Effector CD8-positive, alpha-beta T cell (primary cell): ENCODE measurements at places on chromosomes 5 and 9.
A peak's percentile ranks its signal among the peaks of the same experiment; 100 is the strongest.

DNA sequence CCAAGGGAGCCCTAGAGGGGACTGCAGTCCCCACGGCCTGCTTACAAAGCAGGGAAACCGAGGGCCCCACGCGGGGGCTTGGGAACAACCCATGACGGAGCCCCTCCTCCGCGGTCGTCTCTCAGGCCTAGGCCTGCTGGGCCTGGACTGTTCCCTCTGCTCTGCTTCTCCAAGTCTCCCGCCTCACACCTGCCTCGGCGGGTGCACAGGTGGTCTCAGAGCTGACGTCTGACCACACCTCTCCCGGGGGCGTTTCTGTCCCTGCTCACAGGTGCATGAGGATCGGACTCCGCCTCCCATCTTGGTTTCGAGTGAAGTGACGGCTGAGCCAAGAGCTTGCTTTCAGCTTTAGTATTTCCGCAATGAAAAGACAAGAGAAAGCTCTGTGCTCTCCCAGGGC is 72.1 kb downstream of the MRPL36 start:
- DNase-seq = no peak

- DNase-seq = no peak
Measured at GRCh38 chr5:127950707-127951391, 132.7 kb upstream of the SLC12A2 start.

DNA sequence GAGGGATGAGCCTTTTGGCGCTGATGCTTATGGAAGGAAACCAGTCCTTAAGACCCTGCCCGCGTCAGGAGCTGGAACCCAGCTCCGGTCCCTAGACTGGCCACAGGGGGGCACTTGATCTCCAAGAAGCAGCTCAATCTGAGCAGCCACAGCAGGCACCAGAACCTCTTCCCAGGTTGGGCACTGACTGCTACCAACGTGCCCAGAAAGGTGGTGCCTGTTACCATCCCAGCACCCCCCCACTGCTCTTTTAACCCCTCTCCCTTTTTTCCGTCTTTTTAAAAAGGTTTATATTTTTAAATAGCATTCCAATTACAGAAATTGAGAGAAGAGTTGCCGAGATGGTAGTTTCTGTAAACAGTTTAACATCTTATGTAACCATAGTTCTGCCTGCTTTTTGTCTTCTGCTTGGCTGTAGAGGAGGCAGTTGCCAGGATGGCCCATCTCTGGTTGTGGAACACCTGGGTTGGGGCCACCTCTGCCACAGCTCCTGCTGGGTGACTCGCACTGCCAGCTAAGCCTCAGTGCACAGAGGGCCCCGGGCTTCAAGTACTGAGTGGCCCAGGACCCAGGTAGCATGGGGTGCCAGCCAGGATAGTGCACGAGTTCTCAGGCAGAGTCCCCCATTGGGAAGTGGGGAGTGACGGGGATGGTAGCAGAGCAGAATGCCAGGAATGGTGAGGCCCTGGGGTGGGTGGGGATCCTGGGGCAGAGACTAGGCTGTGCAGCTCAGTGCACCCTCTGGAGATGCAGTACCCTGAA is 62.8 kb downstream of the PFDN1 start:
- DNase-seq = peak; percentile 11

- no peak for DNase-seq
Measured at GRCh38 chr5:95537501-95537900, 17.3 kb downstream of the SKIC3 start.

- no peak for DNase-seq
Measured at GRCh38 chr5:171412186-171412585, 7.3 kb upstream of the FGF18 start.

- no peak for DNase-seq
Measured at GRCh38 chr5:96942078-96942477, 6.2 kb downstream of the LNPEP start.

DNA sequence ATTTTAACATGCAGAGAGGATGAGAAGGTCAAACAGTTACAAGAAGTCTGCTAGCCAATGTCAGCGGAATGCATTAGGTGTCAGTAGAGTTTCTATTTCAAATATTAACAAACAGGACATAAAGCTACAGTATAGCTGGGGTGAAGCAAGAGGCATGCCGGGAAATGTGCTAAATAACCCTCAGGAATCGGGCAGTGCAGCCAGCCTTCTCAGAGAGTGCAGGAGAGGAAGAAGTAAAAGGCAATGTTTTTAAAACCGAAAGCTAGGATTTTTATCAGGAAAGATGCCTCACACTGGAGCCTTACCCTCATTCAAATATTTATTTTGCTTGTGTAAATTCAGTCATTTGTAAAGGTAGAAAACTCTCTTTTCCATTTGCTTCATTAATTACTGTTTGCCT is 59.1 kb upstream of the SH3GL2 start:
- DNase-seq = no peak

DNA sequence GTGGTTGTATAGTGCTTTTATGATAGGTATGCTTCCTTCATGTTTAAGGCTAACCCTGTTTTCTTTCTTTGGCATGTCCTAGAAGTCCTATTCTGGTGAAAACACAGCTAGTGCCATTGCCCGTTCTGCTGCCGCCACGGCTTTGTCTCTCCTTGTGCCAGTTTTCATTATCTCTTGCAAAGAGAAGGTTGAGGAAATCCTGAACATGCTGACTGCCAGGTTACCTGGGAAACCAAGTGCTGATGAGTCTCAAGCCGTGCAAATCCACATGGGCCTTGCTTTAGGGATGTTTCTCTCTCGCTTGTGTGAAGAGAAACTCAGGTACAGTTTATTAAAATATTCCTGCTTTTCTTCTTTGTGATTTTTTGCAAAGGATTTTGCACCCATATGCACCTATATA is 102.2 kb downstream of the HACD4 start:
- no peak for DNase-seq
